ENCODE measurements at places on chromosomes 5 and 9. TPM values are rescaled to one million over a fixed set of nuclear protein-coding genes. Genes with fewer than 3 reads are reported as not detected.
A peak's percentile ranks its signal among the peaks of the same experiment; 100 is the strongest.

DNA sequence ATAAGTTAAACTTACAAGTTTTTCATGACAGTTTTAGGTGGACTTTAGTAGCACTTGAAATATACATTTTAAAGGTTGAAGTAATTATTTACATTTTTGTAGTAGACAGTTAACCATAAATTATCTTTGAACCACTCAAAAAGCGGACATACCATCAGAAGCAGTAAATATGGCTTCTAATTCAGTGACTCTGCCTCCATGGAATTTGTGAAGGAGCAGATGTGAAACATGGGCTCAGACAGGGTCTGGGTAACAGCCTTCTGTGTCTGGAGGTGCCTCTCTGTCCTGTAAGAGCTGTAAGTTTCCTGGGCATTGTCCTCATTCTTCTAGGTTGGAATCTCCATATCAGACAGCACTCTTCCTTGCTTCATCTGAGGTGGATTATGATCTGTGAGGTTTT, 12.4 kb downstream of the RLN2 start:
- DNase-seq = no peak

GRCh38 chr5:134568761-134569695, 43.6 kb downstream of the JADE2 start:
- peak; percentile 82 for DNase-seq

- DNase-seq = no peak
Observed at GRCh38 chr9:7006417-7006816, 248.6 kb downstream of the KDM4C start.

DNA sequence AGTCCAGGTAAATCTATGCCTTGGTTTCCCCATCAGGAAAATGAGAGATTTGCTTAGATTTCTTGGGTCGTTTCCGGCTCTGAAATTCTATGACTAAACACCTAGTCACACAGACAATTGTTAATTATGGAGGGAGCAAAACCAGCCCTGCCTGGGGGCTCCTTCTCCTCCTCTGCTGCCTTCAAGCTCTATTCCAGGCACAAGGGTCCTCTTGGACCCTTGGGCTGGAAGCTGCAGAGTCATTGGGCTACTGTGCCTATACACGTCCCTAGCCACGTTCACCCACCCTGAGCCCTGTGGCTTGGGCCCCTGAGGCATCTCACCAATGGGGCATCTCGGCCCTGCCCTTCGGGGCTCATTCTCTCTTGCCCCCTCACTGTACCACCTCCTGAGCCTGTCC, 73.8 kb upstream of the TBC1D2 start:
- DNase-seq = no peak

Gene SLIT3
- total RNA-seq = 40.2 TPM

Gene BHMT2
- total RNA-seq = 11.0 TPM
